ENCODE measurements at places on chromosomes 4 and X.

DNA sequence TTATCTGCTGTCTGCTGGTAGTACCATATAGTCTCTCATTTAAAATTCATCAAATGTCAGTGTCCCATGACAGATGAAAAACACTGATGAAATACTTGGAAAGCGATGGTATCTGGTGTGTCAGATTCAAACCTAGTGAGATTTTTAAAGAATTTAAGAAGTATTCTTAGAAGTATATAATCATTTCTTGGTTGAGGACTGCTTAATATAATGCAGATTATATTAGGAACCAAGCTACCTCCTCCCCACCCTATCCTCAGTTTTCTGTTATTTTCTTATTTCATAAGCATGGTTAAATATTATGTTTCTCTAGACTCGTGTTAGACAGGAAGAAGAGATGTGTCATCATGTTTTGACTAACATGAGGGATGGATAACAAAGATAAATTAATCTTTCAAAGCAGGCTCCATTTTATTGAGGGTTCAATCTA is 118.5 kb downstream of the GLUD2 start:
- DNase-seq: no peak

- DNase-seq: no peak
These were observed 52.6 kb upstream of the RAB33B start for GRCh38 chr4:139401368-139401767.

- DNase-seq: no peak
These were observed 127.5 kb upstream of the ANXA10 start for GRCh38 chr4:167964766-167965373.

DNA sequence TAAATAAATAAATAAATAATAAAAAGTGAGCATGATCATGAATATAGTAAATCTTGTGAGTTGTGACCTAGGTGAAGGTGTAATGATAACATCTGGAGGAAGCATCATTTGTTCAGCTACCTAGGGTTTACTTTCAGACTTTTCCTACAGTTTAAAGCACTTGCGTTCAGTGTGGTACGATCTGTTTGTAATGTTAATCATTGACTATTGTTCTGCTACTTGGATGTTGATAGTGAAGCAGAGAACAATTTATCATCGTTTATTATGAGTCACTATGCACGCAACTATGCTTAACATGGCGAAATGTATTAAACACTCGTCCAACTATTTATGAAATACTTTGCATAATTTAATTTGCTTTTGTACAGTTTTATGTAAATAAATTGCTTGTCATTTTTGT is 426.2 kb downstream of the PCDH7 start:
- DNase-seq: no peak

DNA sequence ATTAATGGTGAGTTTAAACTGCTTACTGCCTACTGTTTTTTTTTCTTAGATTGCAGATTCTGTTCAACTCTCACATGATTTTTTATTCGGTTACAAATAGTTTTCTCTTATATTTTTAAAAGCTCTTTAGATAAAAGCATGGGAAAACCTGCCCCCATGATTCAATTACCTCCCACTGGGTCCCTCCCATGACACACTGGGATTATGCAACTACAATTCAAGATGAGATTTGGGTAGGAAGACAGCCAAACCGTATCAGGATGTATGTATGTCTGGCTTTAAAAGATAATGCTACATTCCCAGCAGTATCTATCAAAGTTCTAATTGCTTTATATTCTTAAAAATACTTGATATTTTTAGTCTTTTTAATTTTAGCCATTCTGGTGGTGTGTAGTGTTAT is 131.5 kb downstream of the JADE1 start:
- no peak for DNase-seq

DNA sequence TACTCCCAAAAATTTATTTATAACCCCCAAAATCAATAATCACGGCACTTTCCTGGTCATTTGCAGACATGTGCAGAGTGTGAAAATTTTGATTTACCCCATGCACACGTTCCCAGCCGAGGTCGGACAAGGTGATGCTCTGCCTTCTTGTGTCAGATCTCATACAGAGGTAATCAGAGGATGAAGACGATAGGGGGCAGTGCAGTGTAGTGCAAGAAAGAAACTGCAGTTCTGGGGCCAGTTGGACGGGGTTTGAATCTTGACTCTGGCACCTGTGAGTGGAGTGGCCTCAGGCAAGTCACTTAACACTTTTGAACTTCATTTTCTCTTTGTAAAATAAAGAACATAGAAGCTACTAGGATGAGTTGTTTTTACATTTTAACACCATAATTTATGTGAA is 88.4 kb downstream of the FRMPD3 start:
- DNase-seq: peak; percentile 72

DNA sequence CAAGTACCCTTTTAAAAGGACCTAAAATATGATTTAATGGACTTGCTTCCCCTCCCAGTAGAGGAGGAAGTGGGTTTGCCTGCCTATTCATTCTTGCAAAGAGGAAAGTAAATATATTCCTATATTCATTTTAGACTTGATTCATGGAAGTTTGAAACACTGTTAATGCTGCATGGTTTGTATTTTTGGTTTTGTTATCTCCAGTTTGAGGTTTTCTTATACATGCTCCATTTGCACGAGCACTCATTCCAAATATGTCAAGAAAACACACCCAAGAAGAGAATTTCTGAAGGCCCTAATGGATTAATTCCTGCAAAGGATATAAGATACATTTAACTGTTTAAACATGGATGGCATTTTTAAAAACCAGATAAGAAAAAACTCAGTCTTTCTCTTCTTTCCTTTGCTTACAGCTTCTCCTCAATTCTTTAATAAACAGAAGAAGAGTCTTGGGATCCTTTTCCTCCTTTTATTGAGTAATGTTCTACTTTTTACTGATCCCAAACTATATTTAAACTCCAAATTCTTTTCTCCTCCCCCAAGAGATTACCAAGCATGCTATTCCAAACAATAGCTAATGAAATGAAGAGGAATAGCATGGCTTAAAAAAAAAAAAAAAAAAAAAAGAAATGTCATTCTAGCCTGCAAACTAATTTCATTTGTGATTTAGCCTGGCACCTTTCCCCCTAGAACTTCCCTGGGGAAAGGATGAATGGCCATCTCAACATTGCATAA is 54.6 kb upstream of the LDB2 start:
- DNase-seq: no peak

- DNase-seq: no peak
These were observed 20.1 kb upstream of the TCEAL4 start for GRCh38 chrX:103565197-103565596.

DNA sequence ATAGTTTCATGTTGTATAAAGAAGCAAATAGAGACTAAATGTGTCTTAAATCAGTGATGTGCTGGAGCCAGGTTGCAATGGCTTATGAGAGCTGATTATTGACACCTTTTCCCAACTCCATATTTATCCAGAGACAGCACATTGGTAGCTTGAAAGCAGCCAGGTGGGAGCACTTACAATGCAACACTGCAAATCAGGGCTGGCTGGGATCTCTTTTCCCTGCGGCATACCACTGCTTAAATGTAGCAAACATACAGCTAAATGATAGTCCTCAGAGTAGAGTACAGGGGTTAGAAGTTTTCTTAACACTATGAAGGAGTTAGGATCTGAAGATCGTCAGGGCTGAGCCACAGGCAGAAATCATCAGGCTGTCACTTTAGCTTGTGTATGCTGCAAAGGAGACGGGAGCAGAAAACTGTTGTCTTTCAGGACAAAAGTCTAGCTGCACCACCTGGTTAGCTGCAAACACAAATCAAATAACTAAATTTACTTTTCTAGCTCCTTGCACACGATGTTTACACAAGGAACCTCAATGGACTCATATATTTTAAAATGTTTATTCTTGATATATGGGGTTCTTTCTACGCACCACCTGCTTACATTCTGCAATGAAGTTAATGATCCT is 527.3 kb downstream of the TLL1 start:
- no peak for DNase-seq

- DNase-seq: no peak
These were observed 113.0 kb upstream of the SH3RF1 start for GRCh38 chr4:169383724-169384123.

DNA sequence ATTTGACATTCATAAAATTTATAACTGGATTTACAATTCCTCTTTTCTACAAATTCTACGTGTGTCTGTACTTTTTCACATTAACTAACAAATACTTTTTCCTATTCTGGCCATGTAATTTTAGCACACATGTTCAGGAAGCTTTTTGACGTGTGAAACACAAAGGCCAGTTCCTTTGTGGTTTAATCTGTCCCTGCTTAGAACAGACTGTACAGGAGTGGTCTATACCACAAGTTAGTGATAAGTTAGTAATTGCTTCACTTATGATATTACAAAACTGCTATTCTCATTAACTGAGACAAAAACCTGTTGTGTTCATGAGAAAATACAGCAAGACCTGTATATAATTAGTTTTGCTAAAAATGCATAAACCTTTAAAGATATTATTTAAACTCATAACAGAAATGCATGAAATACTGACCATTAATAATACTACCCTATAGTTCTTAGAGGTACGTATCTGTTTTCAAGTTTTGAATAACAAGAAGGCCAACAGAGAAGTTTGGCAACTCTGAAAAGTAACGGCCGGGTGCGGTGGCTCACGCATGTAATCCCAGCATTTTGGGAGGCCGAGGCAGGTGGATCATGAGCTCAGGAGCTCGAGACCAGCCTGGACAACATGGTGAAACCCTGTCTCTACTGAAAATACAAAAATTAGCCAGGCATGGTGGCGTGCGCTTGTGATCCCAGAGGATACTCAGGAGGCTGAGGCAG is 13.7 kb upstream of the AREG start:
- no peak for DNase-seq

DNA sequence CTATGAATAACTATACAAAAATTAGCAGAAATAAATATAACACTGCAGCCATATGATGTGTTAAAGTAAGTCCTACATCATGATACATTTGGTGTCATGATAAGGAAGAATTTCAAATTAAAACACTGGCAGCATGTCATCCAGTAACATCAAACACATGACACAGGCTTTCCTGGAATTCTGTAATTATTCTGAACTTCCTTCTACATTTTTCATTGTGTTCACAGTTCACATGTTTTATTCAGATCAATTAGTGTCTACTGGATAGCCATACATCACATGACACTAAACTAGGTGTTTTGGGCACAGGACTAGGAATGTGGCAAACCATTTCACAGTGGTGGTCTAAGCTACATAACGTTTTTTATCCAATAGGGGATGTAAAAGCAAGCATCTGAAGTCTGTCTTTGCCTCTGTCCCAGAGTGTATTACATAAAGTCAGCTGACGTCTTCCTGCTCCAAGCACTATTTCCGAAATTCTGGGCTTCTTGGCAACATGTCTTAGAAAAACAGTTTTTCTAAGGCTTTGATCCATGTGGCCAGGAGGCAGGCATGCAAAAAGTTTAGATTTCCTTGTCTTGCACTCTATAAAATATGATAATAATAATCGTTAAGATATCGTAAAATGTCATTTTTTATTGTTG is 707.9 kb downstream of the CENPC start:
- no peak for DNase-seq

- DNase-seq: no peak
These were observed 74.7 kb downstream of the UGT8 start for GRCh38 chr4:114673306-114673705.

- DNase-seq: no peak
These were observed 29.9 kb upstream of the MSANTD1 start for GRCh38 chr4:3218824-3219760.

DNA sequence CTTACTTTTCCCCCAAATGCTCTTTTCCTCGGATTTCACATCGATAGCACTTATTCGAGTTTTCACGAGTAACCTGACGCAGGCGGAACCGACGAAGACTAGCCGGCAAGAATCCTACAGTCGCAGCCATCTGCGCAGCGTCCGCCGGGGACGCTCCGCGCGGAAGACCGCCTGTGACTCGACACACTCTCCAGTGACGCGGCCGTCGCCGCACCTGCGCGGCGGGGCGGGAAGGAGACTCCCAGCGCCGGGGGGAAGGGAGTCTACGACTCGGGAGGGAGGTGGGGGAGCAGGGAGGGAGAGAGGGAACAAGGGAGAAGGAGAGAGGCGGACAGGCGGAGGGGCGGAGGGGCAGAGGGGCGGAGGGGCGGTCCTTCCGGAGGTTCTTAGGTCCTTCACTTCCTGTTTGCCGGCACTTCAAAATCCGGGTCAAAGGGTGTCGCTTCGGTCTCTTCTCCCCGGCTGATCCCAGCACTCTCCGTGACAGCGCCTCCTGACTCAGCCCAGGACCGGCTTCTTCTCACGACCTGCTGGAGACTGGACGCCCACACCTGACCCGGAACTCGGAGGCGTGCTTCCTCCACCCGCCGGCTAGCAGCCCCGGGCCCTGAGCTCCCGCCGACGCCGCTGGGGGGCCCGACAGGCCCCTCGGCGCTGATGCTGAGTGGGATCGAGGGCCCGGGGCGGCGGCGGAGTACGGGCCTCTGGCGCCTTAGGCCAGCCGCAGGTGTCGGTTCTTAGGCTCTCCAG is at the start of gene USP38:
Gene USP38, plus strand, starts transcription at position 415 of the 750 bp plus-strand sequence. CDS start 534 bp downstream, outside the sequence.
- peak; percentile 38 for DNase-seq

GRCh38 chr4:60682901-60683300 is 517.2 kb upstream of the ADGRL3 start:
- no peak for DNase-seq

DNA sequence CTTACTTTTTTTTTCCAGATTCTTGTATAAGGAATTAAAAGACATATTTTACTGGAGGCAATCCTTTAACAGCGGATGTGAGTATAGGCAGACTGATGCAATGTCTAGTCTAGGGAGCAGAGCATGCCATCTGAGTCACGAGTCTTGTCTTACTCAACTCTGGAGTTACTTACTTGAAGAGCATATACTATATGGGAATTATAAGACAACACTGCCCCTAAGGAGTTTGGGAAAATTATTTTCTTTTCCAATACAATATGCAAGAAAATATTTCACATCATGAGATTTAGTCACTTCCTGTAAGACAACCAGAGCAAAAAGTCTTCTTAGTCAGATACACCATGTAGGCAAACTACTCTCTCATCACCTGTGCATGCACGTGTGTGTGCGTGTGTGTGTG is 537.3 kb upstream of the FTHL17 start:
- no peak for DNase-seq

GRCh38 chr4:85860066-85860740 is 385.3 kb downstream of the ARHGAP24 start:
- no peak for DNase-seq

- no peak for DNase-seq
These were observed 69.6 kb upstream of the MTNR1A start for GRCh38 chr4:186624951-186625350.

GRCh38 chr4:144509088-144510015 is 136.6 kb upstream of the HHIP start:
- DNase-seq: no peak

DNA sequence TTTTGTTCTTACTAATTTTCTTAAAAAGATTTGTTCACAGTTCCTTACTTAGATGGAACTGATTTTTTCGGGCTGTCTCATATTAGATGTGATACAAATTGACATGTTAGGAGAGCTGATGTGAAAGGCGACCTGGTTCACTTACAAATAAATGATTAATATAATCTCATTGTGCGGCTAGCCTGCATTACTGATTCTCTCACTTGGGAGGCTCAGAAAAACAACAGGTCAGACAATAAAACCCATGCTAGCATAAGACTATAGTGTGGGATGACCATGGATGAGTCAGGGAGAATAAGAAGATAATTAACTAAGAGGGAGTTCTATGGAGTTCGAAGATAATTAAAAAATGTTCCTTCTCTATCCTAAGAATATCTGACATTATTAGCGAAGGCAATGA is 40.8 kb downstream of the RTL9 start:
- DNase-seq: no peak

All from T47D (cell line).